SK-N-SH treated with all-trans-retinoic acid at 6 μM for 48 hours (cell line): ENCODE measurements at places on chromosomes 16 and 17.

DNA sequence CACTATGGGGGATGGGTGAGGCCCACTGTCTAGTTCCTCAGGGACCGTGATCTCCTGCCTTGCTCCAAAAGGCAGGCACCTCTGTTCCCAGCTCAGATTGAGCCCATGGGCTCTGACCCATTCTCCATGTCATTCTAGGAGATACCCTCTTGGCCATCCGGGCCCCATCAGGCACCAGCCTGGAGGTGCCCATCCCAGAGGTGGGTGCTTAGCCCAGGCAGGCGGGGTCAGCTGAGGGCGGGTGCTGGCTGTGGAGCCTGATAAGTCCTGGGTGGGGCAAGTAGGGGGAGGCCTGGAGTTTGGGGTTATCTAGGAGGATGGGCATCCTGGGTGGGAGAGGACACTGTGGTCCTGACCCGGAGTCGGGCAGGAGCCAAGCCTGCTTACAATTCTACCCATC lies 2.3 kb downstream of the E2F4 start:
- ATAC-seq: no peak

GRCh38 chr16:84599521-84600202 lies 18.2 kb downstream of the COTL1 start:
- ATAC-seq: peak; percentile 66

GRCh38 chr16:17154981-17155380 lies 315.8 kb downstream of the XYLT1 start:
- no peak for ATAC-seq

DNA sequence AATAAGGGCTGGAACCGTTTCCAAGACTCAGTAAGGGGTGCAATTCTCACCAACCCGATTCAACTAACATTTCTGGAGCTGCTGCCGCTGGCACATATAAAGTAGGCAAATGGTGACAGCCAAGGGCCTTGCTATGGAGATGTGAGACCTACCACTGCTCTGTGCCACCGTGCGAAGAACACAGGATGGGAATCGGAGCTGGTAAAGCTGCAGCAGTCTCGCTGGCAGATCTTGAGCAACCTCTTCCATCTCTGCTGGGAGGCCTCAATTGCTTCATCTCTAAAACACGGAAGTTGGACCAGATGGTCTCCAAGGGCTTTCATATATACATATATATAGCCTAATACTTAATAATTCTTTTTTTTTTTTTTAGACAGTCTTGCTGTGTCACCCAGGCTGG lies 128.9 kb upstream of the RCVRN start:
- no peak for ATAC-seq

DNA sequence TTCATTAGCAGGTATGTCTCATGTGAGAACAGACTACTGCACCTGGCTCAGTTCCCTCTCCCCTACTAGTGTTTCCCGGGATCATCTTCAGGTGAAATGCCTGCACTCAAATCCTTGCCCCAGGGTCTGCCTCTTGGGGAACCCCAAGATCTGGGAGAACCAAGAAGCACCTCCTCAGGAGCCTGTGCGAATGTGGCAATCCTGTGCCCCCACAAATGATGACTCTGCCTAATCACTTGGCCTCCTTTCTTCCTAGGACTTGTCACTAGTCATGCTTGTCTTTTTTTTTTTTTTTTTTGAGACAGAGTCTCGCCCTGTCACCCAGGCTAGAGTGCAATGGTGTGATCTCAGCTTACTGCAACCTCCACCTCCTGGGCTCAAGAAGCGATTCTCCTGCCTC lies 21.7 kb downstream of the ADAD2 start:
- ATAC-seq: no peak

GRCh38 chr17:47221154-47221553 lies 12.0 kb downstream of the MYL4 start:
- ATAC-seq: no peak

- ATAC-seq: no peak
Observed at GRCh38 chr16:10888320-10888937, 11.4 kb downstream of the CIITA start.

DNA sequence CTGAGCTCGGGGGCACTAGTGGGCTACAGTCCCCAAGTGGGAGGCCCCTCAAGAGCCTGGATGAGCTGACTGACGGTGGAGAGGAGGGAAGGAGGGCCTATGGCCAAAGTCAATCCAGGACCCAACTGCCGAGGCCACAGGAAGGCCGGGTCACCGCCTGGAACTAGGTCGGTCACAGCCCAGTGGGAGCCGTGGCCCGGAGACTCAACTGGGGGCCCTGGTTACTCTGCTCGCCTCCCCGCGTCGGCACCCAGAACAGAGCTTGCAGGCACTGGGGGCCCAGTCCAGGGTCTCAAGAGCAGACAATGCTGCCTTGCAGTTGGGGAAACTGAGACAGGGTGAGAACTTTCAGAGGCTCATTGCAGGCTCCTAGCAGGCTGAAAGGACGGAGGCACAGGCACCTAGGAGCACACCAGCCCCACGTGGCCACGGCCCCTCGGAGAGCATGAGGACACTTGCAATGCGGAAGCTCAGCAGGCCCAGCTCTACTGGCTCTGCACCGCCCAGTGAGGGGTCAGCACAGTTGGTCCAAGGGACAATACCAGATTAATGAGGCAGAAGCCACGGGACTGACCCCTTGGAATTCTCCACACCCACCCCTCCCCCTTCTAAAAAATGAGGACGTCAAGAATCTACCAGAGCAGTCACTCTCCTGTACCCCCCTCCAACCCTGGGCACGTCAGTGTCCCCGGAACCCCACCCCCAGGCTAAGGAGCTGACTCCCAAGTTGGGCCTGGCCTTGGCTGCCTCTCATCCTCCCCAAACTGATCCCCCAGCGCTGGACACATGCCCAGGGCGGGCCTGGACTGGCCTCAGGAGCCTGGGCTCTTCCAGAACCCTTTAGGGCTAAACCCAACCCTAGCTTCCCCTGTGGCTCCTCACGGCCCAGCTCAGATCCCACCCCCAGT lies 2.2 kb downstream of the HS3ST6 start:
- no peak for ATAC-seq

- no peak for ATAC-seq
Observed at GRCh38 chr17:56009795-56010651, 143.3 kb upstream of the ANKFN1 start.

DNA sequence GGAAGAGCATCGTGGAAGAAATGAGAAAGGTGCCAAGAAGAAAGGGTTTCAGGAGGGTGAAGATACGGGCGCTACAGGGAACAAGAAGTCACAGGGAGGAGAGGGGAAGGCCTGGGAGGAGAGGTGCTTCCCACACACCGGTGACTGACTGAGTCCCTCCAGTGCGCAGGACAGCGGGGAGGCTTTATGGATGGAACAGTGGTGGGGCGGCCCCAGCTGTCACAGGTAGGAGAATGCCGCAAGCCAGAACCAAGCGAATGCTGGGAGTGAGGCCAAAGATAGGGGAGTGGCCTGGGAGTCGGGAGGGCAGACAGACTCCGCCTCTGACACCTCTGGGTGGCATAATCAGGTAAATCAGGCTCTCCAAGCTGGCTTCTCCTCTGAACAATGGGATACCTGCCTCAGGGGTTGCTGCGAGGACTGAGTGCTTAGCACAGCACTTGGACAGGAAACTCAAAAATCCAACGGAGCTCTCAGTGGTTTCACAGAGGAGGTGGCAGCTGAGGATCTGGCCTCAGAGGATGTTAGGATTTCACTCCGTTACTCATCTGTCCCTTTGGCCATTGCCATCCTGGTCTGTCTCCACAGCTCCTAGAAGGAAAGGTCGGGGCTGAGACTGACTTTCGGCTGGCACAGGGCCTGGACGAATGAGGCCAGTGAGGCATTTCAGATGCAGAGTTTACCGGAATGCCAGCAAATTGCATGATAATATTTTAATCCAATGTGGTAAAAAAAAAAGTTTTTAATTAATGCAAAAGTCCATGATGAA lies 717 bp upstream of the CNP start:
- ATAC-seq: peak; percentile 20

- no peak for ATAC-seq
Observed at GRCh38 chr17:72343911-72344310, 223.1 kb downstream of the SOX9 start.

- no peak for ATAC-seq
Observed at GRCh38 chr16:79519448-79519847, 81.1 kb downstream of the MAF start.

DNA sequence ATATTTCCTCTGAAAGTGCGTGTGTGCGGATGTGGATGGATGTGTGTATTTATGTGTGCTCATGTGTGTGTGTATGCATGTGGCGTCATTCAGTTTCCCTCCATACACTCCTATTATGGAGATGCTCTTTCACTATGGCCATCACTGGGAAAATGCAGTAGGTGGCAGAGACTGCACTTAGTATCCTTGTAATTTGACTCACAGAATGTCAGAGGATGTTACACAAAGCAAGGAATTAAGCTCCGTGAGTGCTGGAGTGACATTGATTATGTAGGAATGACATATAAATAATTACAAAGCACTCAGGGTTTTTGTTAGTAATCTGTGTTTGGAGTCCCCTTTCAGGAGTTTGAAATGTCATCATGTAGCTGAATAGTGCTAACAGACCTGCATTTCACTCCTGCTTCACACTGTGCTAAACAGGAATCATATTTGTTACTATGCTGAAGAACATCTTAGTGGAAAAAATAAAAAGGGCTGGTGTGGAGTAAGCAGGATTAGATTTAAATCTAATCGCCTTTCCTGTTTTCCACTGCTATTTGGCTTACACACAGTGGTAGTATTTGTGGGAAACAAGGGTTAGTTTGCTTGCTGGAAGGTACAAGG lies 59.6 kb downstream of the HS3ST4 start:
- ATAC-seq: no peak

DNA sequence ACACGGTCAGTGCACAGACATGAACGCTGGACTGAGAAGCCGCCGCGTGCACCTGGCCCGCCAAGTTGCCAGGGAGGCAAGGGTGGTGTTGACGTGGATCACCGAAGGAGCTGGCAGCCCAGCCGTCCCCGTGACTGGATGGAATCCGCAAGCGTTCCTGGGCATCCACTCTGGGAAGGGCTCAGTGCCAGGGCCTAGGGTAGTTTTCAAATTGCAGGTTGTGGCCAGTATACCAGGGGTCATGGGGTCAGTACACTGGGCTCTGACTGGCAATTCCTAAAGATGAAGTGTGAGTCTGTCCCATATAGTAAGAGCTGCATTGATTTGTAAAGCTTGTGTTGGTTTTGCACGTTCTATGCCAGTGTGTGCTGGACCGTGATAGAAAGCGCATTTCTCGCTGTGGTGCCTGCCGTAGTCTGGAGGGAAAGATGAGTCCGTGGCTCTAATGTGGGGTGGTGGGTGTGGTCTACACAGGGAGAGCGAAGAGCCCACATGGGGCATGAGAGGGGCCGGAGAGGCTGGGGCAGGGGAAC lies 21.1 kb upstream of the METRNL start:
- ATAC-seq: no peak

DNA sequence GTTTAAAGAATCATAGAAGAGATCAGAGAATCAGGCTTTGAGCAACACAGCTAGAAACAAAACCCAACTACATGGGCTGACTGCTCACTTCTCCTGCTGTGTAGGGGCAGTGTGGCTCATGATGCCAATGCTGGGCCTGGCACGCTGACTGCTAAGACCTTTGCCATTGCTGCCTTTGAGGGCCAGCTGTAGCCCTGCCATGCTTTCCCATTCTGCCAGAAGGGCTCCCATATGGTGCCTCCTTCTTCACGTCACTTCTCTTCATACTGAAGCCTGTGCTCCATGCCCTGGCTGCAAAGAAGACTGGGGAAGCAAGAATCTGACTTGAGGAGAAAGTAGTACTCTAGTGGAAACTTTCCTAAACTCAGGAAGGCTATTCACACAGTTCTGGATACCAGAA lies 232.9 kb downstream of the UTP18 start:
- no peak for ATAC-seq
